ENCODE measurements at places on chromosomes 2 and 18. TPM values are rescaled to one million over a fixed set of nuclear protein-coding genes. Genes with fewer than 3 reads are reported as not detected.

Gene CTNNA2
- not detected for total RNA-seq

Gene ZAP70
- 474 TPM for total RNA-seq

Gene AQP12B
- not detected for total RNA-seq

Gene RASGRP3
- total RNA-seq, result 4.4 TPM

Gene PRKAG3
- total RNA-seq, result not detected

Gene KATNAL2
- 1.3 TPM for total RNA-seq

DNA sequence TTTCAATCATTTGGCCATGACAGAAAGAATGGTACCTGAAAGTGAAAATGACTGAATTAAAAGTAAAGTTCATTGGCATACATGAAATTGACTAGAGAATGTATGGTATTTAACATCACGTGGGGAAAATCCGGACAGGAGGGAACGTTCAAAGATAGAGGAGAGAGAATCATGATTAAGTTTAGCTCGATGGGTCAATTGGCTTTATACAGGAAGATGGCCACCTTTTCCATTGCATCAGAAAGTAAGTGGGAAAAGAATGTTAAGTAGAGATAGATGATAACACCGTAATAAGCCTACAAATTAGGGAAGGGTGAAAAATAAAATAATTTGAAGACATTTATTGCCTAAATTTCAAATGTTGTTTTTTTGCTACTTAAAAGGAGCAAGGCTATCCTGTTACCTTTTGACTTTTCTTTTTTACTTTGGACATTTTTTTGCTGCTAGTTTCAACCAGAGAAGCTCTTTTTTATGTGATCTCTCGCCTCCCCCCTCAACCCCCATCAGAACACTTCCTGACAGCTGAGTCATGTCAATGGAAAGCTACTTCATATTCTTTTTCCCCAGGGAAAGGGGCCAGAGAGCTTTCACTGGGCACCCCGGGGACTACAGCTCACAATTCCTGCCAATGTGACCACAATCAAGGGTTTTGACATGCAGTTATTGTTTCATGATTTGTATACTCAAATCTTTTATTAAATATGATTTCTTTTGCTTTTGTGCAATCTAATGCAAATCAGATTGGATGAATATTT is 767 bp upstream of the CCDC102B start:
- DNase-seq, result no peak

DNA sequence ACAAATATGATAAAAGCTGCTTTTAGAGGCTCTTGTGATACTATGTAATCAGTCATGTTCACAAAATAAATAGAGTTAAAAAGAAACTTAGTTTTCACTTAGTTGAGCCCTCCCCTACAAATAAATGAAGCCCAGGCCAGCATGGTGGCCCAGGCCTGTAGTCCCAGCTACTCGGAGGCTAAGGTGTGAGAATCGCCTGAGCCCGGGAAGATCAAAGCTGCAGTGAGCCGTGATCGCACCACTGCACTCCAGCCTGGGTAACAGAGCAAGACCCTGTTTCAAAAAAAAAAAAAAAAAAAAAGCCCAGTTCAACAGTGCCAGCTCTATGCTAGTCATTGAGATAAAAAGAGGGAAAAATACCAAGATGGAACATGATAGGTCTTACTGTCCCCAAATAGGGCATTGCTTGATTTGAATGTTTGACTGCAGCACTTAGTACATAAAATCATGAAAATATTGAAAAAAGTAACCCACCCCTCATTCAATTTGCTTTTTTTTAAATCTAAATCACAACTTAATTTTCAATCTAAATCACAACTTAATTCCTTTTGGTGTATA is 1.5 kb downstream of the ASNSD1 start:
- no peak for DNase-seq

- no peak for DNase-seq
These were observed 260.0 kb downstream of the FSIP2 start for GRCh38 chr2:185998562-185999070.

- DNase-seq, result no peak
These were observed 48.0 kb downstream of the EFEMP1 start for GRCh38 chr2:55875434-55876135.

- no peak for DNase-seq
These were observed 142.0 kb downstream of the TSN start for GRCh38 chr2:121897335-121897970.

- no peak for DNase-seq
These were observed 3.9 kb upstream of the ZNF532 start for GRCh38 chr18:58860747-58861231.

- no peak for DNase-seq
These were observed 256.2 kb downstream of the SATB2 start for GRCh38 chr2:199201539-199201938.

DNA sequence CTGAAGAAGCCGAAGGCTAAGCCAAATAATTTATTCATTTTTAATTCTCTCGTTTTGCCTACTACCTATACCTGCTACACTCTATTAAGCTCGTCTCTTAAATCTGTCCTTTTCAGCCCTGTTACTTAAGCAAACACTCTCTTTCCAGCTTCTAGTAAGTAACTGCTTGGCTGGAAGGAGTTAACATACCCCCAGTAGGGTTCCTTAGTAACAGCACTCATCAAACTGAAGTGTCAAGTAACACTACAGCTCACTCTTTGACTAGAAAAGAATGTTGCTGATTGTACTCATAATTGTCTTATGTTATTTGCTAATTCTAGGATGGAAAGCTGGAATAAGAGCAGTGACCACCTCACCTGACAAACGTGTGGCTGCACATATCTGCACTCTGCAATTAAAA is 120.0 kb upstream of the SCN7A start:
- no peak for DNase-seq

GRCh38 chr2:42170619-42171395 is 1.7 kb downstream of the EML4 start:
- DNase-seq, result no peak

DNA sequence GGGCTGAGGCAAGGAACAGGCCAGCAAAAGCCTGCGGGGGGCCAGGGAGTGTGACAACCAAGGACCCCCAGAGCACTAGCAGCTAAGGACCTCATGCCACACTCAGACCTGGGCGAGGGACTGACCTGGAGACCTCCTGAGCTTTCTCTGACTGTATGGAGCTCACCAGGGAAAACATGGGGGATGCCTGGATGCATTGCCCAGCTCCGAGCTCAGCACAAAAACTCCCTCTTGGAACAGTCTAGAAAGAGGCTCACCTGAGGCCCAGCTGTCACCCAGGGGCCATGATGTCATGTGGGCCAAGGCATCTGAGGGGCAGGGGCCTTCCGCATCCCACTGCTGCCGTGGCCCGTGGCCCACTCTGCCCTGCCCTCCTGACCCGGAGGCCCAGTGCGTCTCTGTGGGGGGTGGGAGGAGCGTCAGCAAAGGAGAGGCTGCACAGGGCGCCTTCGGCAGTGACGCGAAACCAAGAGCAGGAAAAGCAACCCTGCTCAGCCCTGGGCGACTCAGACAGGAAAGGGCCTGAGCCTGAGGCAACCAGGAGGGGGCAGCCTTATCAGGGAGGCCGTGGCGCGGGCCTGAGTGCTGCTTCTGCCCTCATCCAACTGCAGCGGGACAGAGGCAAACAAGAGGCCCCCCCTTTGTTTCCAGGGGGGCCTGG is 57.3 kb upstream of the ALPP start:
- DNase-seq, result no peak

- DNase-seq, result no peak
These were observed 49.2 kb downstream of the CELF4 start for GRCh38 chr18:37516361-37516853.

GRCh38 chr2:64625299-64626145 is 28.2 kb downstream of the SERTAD2 start:
- DNase-seq, result no peak

- no peak for DNase-seq
These were observed 130.8 kb downstream of the FOXI3 start for GRCh38 chr2:88321449-88322248.

GRCh38 chr2:45685260-45685659 is 33.8 kb downstream of the PRKCE start:
- DNase-seq, result no peak

- no peak for DNase-seq
These were observed 89.8 kb downstream of the HS1BP3 start for GRCh38 chr2:20560891-20561636.

DNA sequence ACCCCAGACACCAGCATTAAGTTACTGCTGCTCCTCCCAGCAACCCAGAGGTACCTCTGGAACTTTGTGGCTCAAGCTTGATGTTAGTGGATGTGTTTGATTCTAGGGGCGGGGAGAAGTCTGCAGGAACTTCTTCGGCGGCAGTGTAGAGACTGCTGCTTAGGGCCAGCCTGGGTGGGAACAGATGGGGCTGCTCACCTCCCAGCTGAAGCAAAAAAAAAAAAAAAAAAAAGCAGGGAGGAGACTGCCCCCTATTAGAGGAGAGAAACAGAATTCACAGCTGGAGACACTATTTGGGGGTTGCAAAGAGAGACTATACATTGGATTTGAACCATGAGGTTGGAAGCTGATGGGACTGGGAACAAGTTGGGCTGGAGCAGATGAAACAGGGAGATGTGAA is 28.6 kb upstream of the FAM136A start:
- no peak for DNase-seq

- DNase-seq, result no peak
These were observed 1041.2 kb downstream of the DPP10 start for GRCh38 chr2:115483666-115484065.

DNA sequence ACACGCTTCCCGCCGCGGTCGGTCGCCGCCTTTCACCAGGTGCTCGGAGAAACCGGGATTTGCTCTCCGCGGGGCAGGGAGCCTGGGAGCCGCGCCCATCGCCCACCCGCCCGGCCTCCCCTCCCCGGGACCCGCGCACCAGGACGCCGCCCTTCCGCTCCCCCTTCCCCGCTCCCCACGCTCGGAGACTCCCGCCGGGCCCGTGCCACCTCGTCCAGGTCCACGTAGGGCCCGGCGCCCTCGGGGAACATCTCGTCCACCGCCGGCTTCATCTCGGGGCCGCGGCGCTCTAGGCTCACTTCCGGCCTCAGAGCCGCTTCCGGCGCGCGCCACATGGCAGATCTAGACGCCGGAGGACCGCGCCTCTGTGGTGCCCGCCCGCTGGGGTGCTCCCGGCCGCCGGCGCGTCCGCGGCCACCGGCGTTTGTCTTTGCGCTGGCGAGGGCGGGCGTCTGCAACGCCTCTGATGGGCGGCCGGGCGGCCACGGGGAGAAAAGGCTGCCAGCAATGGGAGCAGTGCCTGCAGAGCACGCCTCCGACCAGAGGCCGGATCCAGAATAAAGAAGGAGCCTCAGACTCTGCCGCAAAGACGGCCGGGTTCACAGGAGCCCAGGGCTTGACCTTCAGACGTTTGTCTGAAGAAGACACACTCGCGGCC is at the start of gene COPS9:
Gene COPS9 (minus strand): TSS at position 293 of the 658 bp plus-strand sequence. CDS start 21 bp downstream, at position 272.
- peak; percentile 77 for DNase-seq

DNA sequence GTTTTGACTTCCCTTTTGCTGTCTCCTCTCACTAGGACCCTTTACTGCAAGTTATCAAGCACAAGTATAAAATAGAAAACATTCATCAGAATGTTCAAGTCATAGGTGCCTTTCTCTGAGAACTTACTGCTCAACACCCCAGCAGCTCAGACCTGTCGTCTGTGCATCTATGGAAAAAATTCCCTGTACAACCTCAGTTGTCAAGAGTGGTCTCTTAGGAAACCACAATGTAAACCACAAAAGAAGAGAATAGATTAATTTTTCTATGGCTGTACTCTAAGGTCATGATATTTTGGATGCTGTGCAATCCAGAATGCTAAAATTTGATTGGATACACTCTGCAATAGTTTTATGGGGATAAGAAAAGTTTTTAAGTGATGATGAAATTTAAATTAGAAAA is 84.1 kb downstream of the RBMS1 start:
- no peak for DNase-seq
